ENCODE measurements at places on chromosomes 16 and 17.

- no peak for DNase-seq
These were observed 1.8 kb downstream of the TNS4 start for GRCh38 chr17:40499551-40500189.

GRCh38 chr16:9845661-9846361 is 336.4 kb downstream of the GRIN2A start:
- no peak for DNase-seq

DNA sequence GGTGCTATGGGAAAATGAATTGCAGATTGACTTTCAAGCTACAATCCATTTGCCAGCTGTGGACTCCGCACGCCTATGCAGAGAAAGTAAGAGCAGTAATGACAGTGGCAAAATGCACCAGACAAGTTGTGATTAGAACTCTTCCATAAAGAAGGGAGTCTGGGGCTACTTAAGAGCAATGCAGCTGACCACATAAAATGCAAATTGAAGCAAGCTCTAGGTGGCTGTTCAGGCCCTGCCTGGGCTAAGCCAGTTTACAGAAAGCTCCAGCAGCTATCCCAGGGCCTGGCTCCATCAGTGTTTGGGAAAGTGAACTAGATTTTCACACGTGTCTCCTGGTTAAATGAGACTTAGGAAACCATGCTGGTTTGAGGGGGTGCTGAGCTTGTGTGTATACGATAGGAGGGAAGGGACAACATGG is 2.2 kb upstream of the MAP2K6 start:
- DNase-seq, result no peak

DNA sequence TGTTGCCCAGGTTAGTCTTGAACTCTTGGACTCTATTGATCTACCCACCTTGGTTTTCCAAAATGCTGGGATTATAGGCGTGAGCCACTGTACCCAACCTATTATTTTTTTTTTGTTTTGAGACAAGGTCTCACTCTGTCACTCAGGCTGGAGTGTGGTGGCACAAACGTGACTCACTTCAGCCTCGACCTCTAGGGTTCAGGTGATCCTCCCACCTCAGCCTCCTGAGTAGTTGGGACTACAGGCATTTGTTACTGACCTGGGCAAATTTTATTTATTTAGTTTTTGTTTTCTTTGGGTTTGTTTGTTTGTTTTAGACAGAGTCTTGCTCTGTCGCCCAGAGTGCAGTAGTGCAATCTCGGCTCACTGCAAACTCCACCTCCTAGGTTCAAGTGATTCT is 4.0 kb downstream of the SAT2 start:
- DNase-seq, result no peak

GRCh38 chr16:2603165-2604015 is 65.6 kb downstream of the PDPK1 start:
- DNase-seq, result peak; percentile 99

- no peak for DNase-seq
These were observed 14.4 kb upstream of the GNG13 start for GRCh38 chr16:814974-815373.

DNA sequence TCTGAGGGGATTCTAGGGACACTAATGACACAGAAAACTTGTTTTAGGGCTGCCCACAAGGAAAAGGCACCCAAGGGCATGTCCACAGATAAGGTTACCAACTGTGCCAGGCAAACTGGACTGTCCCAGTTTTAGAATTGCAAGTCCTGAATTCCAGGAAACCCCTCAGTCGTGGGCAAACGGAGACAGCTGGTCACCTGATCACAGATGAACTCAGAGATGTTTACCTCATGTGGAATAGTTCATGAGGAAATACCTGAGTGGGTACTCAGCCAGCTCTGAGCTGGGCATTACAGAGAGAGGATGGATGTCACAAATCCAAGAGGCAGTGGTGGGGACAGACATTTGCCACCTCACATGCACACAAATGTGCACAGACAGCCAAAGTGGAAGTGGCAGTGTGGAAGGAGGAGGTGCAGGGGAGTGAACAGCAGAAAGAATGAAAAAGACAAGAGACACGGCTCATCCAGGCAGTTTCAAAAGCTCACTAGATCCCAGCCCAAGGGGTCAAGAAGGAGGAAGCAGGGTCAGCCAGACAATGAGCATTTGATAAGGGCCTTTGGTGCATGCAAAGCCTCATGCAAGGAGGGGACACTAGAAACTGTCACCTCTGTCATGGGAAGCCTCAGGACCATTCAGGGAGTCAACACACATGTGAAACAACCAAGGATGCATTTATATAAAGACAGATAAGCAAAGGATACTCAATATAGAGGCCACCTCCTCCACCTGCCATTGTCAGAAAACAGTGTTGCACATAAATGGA is 24.8 kb downstream of the TTLL6 start:
- no peak for DNase-seq
